ENCODE measurements at places on chromosomes 13 and 19.

DNA sequence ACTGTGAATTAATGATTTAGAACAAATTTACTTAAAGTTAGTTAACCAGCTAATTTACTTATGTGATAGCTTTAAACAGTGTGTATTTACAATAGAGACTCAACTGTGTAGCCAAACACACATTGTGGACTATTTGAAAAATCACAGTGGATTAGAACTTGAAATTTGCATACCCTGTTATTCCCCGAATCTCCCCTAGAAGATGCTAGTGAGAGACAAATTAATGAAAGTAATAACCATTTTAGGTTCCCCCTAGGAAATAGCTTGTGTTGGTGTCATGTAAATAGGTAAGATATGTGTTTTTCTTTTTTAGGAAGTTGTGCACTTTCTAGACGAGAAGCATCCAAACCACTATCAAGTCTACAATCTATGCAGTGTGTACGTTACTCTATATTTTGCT lies 98.5 kb downstream of the C1QTNF9 start:
- no peak for DNase-seq

- DNase-seq: no peak
Observed at GRCh38 chr13:57302604-57303003, 135.6 kb downstream of the PRR20E start.

DNA sequence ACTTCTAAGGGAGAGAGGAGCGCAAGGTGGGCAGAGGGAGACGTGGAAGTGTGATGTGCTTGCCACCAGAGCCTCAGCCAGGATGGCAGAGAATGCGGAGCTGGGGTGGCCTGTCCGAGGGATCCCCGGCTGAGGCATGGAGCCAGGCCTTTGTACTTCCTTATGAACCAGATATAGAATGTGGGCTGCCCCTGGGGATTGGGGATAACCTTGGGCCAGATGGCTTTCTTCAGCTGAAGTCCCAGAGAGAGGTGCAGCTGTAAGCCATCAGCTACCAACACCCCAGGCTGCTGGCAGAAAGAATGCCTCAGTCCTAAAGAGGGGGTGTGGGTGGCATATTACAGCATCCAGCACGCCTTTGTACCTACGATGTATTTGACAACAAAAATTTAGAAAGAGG lies 25.5 kb upstream of the FBXO17 start:
- no peak for DNase-seq

DNA sequence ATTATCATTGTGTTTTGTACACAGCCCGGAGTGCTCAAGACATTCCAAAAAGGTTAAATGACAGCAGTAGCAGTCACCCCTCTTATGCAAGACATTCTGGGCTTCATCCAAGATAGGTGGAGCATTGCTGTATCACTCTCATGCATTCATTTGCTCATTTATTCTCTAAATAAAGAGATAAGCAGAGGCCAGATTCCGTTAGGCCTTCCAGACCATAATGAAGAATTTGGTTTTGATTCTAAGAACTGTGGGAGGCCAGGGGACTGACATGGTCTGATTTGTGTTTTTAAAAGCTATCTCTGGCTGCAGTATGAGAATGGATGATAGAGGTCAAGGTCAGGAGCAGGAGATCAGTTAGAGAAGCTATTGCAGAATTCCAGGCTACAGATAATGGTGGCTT lies 145.8 kb downstream of the KCNRG start:
- DNase-seq: no peak

- no peak for DNase-seq
Observed at GRCh38 chr13:40484974-40485373, 181.5 kb downstream of the FOXO1 start.

DNA sequence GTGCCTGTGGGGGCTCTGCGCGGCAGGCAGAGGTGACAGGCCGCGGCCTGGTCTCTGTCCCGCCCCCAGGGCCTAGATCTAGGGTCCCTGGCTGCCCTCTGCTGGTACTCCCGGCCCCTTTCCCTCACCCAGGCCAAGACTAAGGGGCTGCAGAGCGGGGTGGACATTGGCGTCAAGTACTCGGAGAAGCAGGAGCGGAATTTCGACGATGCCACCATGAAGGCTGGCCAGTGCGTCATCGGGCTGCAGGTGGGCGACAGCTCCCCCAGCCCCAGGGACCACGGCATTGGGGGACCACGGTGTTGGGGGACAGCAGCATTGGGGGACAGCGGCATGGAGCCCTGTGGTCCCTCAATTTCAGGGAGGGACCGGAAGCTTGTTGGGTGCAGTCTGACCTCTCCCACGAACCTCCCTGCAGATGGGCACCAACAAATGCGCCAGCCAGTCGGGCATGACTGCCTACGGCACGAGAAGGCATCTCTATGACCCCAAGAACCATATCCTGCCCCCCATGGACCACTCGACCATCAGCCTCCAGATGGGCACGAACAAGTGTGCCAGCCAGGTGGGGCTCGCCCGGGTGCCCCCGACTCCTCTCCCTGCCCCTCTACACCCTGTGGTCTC lies 3.8 kb upstream of the ABCA7 start:
- no peak for DNase-seq

DNA sequence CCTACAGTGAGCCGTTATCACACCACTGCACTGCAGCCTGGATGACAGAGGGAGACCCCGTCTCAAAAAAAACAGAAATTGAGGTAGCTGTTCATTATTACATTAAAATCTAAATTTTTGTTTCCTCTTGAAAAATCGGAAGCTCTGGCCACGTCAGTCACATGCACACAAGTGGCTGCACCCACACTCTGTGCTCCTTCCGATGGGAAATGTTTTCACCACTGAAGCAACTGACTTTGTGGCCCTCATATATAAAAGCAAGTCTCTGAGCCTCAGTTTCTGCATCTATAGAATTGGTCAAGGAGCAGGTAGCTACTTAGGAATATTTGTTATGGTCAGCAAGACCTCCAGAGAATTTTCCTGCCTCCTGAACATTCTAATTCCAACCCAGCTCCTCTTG lies 4.5 kb downstream of the LRRC25 start:
- DNase-seq: no peak

DNA sequence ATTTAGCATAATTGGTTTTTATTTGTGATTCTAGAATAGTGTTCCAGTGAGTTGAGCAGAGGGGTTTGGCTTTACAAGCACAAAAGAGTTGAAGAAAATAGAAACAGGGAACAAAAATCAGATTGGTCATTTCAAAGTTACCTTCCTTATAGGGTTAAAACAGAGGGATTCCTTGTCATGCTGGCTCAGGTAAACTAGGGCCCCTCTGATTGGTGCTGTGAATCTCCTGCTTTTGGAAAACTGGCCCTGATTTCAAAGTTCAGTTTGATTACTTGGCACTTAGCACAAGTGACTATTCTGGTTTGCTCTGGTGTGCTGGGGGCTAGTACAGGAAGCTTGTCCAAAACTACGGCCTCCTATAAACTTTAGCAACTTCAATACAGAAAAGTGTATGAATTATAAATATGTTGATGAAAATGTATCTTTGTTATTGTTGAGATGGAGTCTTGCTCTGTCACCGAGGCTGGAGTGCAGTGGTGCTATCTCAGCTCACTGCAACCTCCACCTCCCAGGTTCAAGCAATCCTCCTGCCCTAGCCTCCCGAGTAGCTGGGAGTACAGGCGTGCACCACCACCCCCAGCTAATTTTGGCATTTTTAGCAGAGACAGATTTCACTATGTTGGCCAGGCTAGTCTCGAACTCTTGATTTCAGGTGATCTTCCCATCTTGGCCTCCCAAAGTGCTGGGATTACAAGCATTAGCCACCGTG lies 1.9 kb upstream of the MRPS31 start:
- DNase-seq: no peak

DNA sequence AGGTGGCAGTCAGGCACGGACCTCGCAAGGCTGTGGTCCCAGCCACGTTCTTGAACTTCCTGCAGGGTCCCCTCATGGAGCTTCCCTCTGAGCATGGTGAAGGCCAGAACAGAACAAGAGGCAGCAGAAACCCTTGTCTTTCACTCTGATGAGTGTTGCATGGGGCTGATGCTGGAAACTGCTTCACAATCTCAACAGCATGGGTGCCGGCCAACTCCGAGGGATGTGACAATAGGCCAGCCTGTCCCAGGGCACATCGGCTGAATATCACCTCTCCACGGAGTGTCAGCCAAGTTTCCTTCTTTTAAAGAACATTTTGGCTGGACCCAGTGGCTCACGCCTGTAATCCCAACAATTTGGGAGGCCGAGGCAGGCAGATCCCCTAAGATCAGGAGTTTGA lies 173.9 kb downstream of the FOXO1 start:
- no peak for DNase-seq

DNA sequence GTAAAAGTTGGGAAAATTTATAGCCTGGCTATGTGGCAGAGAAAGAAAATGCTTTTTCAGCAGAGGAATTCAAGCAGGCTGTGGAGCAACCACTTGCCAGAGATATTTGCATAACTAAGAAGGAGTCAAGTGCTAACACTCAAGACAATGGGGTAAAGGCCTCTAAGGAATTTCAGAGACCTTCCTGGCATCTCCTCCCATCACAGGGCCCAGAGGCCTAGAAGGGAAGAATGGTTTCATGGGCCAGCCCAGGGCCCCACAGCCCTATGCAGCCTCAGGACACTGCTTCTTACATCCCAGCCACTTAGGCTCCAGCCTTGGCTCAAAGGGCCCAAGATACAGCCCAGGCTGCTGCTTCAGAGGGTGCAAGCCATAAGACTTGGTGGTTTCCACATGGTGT lies 14.3 kb downstream of the SLC15A1 start:
- DNase-seq: no peak

DNA sequence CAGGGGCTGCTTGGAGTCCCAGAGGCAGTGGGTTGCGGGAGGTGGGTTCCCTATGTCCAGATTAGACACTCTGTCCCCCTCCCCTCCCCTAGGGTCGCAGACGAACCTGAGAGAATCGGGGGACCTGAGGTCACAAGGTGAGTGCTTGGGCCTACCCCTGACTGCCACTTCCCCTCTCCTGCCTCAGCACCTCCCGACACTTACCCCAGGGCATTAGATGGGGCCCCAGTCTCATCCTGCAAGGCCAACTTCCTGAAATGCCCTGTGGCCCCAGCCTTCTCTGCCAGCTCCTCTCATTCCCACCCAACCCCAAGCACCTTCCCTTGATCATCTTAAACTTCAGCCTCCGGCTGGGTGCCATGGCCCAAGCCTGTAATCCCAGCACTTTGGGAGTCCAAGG lies 23.0 kb downstream of the CKM start:
- DNase-seq: no peak

GRCh38 chr13:99153219-99153618 lies 47.4 kb upstream of the UBAC2 start:
- no peak for DNase-seq

DNA sequence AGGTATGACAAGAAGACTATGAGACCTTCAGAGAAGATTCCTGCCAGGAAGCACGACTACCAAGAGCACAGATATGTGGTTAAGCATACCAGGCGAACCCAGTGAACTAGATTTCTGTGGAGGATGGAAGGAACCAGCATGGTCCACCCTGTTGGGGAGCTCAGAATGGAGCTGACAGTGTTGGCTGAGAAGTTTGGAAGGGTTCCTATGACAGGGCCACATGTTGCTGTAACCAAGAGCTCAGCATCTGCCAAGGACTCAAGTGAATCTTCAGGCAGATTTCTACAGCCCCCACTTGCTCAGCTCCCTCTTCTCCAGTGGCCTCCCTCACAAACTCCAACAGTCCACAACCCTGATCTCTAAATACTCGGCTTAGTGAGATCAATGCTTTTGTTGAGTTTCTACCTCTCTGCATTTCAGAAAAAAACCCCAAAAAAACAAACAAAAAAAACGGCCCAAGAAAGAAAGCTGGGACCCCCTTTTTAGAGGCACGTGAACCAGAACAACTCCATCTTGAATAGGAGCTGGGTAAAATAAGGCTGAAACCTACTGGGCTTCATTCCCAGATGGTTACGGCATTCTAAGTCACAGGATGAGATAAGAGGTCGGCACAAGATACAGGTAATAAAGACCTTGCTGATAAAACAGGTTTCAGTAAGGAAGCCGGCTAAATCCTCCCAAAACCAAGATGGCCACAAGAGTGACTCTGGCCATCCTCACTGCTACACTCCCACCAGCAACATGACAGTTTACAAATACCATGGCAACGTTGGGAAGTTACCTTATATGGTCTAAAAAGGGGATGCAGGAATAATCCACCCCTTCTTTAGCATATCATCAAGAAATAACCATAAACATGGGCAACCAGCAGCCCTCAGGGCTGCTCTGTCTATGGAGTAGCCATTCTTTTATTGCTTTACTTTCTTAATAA lies 691.1 kb downstream of the UQCRFS1 start:
- no peak for DNase-seq

- no peak for DNase-seq
Observed at GRCh38 chr19:36140304-36141038, 605 bp downstream of the CAPNS1 start.

DNA sequence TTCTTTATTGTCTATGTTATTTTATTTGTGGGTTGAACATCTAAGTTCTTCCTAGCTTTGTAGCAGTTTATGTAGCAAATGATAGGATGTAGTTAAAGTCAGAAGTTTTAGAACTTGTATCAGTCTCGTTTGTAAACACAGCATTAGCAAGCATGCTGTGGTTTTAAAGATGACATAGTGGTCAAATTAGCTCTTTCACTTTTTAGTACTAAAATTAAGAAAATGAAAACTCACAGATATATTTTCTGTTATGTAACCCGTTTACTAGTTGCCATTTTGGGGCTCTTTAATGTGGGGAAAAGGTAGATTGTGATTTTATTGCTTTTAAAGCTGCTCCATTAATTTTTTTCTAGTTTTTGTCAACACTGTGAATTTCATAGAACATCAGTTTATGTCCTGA lies 216.5 kb downstream of the PCCA start:
- no peak for DNase-seq

- DNase-seq: no peak
Observed at GRCh38 chr13:27523346-27524073, 73.1 kb upstream of the MTIF3 start.

DNA sequence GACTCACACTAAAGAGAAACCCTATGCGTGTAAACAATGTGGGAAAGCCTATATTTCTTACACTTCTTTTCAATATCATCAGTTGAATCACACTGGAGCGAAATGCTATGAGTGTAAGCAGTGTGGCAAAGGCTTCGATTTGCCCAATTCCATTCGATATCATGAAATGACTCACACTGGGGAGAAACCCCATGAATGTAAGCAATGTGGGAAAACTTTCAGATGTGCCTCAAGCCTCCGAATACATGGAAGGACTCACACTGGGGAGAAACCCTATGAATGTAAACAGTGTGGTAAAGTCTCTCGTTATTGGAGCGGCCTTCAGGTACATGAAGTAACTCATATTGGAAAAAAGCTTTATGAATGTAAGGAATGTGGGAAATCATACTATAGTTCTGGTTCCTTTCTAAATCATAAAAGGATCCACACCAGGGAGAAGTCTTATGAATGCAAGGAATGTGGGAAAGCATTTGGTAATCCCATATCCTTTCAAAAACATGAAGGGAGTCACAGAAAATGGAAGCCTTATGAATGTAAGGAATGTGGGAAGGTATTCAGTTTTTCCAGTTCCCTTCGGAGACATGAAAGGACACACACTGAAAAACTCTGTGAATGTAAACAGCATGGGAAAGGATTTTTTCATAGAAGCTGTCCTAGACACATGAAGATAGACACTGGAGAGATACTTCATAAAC lies 28.1 kb downstream of the ZNF20 start:
- no peak for DNase-seq
